ENCODE measurements at places on chromosomes 3 and 15.

GRCh38 chr15:86016750-86017149, 62.9 kb upstream of the AGBL1 start:
- no peak for DNase-seq

DNA sequence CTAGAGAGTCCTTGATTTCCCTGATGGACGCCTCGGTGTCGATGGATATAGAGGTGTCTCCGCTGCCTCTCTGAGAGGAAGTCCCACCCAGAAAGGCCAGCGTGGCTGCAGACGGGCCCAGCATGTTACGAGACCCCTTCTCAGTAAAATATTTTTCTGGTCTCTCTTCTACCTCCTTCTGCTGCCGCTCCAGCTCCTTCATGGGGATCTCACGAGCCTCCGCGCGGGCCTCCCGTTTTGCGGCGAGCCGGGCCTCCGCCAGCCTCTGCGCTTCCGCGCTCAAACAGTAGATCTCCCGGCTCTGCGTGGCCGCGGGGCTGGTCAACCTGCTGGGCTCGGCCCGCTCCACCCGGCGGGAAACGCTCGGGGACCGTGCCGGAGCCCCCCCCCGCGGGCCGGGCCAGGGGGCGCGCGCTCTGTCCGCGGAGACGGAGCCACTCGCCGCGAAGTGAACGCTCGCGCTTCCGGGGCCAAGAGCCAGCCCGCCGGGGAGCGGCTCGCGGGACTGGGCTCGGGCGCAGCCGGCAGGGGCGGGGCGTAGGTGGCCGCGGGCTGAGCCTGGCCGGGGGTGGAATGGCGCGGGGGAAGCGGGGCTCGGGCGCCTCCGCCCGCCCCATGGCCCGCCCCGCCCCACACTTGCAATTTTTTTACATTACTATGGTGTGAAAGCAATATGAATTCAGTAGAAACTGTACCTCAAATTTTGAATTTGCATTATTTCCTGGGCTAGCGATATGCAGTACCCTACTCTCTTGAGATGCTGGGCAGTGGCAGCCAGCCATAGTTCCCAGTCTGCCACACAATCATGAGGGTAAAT, 10.2 kb upstream of the KCNMB3 start:
- peak; percentile 34 for DNase-seq

DNA sequence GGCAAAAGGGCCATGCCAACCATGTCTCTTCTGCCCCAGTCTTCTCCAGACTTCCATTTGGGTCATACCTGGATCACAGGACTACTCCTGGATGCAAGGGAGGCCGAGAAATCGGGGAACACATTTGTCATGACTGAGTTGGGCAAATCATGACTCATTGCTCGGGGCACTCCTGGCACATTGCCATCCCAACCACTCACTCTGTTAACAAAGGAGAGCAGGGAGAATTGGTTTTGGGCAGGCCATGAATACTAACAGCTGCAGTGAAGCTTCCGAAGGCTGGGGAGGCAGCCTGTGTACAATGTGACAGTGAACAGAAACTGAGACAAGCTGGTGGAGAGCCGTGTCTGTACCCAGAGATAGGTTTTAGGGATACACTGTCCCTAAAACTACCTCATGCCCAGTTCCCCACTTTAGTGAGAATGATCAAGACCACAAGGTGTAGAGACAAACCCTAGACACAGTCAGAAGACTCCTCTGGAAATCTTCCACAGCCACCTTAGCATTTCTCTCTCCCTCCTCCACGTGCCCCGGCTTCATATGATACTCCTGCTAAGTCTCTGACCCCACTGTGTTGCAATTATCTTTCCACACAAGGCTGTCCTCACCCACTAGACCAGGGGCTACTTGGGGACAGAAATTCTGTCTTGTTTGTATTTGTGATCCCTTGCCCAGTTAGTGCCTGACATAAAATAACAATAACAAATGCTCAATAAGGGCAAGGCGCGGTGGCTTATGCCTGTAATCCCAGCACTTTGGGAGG, 10.5 kb upstream of the BUB1B start:
- peak; percentile 22 for DNase-seq

- no peak for DNase-seq
Observed at GRCh38 chr3:8778475-8778874, 9.1 kb upstream of the OXTR start.

- no peak for DNase-seq
Observed at GRCh38 chr15:101129851-101130380, 121.9 kb downstream of the CHSY1 start.

- no peak for DNase-seq
Observed at GRCh38 chr3:193813501-193813830, 220.5 kb downstream of the OPA1 start.

DNA sequence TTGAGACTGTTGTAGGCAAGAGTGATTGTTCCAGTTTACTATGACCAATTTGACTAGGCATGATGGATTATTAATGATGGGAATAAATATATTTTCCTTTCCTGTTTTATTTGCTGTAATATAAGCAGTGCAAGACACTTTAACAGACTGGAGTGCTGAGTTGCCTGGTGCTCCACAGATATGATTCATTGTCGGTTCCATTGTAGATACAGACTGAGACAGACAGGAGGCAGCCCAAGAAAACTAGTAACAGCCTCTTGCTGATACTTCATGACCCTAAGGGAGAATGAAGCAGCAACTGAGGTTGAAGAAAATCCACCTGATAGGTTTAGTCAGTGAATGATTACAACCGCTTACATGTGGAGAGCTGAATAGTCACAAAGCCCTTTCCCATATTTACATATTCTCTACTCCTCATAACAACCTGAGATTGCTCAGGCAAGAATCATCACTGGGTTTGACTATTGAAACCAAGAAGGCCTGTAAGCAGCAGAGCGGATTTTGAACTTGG, 235.1 kb upstream of the TPRG1 start:
- peak; percentile 40 for DNase-seq

DNA sequence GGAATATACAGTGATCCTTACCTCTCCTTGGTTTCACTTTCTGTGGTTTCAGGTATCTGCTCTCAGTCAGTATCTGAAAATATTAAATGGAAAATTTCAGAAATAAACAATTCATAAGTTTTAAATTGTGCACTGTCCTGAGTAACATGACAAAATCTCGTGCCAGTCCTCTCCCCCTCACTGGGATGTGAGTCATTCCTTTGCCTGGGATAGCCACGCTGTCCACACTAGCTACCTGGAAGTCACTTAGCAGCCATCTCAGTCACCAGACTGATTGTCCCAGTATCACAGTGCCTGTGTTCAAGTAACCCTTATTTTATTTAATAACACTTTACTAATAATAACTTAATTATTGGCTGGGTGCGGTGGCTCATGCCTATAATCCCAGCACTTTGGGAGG, 15.3 kb upstream of the KLHL25 start:
- DNase-seq = no peak

DNA sequence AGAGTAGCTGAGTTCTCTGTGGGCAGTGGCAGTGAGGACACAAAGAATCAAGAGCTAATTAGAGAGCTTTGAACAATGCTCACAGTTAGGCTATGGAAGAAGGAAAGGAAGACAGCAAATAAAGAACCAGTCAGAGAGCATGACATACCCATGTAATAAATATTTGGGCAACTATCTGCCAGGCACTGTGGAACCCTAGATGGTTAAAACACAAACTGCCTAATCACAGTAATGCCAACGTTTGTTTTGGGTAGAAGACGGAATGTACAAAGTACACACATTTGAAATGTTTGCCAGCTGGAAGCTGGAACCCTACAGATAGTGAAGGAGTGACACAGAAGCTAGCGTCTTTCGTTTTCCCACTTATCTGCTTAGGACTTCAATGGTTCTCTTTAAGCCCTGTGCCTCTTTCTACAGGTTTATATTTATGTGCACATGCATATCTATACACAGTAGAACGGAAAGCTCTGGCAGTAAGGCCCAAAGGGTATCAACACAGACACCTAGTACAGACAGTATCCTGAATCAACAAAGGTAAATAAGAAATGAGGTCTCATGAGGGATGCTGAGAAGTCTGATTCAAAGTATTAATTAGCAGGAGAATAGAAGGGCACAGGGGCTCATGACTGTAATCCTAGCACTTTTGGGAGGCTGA, 44.6 kb downstream of the ANKRD28 start:
- no peak for DNase-seq

- DNase-seq = no peak
Observed at GRCh38 chr3:17664923-17665322, 77.5 kb downstream of the TBC1D5 start.

- no peak for DNase-seq
Observed at GRCh38 chr15:96959501-96959900, 629.0 kb downstream of the NR2F2 start.

- no peak for DNase-seq
Observed at GRCh38 chr3:151673974-151674373, 59.8 kb upstream of the AADACL2 start.

DNA sequence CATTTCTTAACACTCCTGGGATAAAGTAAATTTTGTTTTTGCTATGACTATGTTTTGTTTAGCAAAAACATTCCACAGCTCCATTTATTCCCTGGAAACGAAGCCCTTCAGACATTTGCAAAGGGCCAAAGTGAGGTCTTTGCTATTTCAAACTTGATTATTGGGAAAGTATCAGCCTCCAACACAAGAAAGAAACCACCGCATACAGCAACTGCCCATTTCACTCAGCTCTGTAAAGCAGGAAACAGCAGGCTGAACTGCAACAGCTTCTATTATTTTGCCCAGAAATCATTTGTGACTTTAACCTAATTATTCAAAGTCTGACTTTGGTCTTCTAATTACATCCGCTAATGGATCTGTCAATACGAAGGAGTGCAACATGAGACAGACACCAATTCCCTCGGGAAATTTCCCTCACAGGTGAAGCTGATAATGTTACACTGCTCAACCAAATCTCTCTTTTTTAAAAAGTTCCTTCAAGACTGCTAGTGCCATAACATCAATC, 72.1 kb downstream of the RFTN1 start:
- no peak for DNase-seq

DNA sequence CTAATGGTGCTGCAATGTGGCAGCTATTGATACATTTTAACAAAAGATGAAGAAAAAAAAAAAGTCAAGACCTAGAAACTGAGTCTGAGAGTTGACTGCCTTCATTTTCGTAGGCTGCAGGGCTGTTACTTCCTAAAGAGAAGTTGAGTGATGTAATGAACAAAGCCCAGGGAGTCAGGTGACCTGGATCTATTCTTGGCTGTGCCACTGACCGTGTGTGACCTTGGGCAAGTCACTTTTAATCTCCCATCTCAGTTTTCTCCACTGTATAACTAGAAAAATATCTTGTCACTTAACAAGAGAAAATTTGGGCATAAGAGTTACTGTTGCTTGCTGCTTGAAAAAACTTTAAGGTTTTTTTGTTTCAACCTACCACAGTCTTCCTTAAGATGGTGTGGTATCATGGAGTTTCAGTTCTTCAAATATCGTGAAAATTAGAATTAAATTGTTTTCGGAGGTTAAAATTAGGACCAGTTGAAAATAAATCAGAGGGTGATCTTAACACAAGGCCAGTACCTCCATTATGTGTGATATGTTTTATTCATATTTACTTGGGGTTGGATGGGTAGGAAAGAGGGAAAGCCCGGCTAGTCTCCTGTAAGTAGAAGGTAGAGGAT, 5.8 kb downstream of the FMN1 start:
- DNase-seq = no peak

DNA sequence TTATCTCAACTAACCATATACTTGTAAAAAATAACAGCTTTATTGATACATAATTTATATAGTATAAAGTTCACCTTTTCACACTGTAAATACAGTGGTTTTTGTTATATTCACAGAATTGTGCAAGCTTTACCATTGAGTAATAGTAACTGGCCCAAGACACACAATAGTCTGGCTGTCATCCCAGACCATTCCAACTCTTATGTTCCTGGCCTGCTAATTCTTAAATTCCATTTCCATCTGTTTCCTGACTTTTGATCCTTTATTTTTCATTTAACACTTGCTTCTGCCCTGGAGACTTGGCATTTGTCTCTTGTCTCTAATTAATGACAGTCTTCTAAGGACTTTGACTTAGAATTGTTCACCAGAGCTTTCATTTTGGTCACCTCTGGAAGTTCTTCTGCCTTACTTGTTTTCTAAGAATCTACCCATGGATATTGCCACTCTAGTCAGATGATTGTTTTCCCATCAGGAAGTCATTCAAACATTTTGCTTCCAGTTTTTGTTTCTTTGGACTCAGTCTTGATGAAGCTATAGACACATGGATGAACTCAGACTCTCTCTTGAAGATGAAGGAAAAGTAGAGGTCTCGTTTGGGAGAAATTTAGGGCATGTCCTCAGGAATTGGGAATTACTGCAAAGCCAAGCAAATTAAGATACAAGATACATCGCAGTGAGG, 27.2 kb upstream of the PLSCR4 start:
- peak; percentile 71 for DNase-seq

- DNase-seq = no peak
Observed at GRCh38 chr3:42265059-42265991, 660 bp downstream of the CCK start.

- peak; percentile 38 for DNase-seq
Observed at GRCh38 chr3:106425026-106425425, 556.2 kb upstream of the CBLB start.

- no peak for DNase-seq
Observed at GRCh38 chr3:55305696-55306485, 181.2 kb downstream of the WNT5A start.

DNA sequence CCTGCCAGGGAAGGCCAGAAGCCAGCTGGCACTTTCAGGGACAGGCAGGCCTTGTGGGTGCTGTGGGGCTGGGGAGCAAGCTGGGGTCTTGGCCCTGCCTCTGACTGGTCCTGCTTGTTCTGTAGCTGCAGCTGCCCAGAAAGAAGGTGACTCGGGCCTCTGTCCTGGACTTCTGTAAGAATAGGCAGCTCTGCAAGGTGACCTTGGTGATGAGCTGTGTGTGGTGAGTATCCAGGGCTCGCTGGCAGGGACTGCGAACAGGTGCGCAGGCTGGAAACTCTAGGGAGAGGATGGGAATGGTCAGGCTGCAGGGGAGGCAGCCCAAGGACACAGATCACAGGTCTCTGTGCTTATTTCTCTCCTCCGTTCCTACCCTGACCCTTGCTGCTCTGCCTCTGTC, 31.2 kb downstream of the SLC22A14 start:
- no peak for DNase-seq

GRCh38 chr3:64530434-64531049, 157.3 kb downstream of the ADAMTS9 start:
- peak; percentile 56 for DNase-seq

GRCh38 chr3:187212196-187212545, 14.9 kb downstream of the RTP1 start:
- no peak for DNase-seq

DNA sequence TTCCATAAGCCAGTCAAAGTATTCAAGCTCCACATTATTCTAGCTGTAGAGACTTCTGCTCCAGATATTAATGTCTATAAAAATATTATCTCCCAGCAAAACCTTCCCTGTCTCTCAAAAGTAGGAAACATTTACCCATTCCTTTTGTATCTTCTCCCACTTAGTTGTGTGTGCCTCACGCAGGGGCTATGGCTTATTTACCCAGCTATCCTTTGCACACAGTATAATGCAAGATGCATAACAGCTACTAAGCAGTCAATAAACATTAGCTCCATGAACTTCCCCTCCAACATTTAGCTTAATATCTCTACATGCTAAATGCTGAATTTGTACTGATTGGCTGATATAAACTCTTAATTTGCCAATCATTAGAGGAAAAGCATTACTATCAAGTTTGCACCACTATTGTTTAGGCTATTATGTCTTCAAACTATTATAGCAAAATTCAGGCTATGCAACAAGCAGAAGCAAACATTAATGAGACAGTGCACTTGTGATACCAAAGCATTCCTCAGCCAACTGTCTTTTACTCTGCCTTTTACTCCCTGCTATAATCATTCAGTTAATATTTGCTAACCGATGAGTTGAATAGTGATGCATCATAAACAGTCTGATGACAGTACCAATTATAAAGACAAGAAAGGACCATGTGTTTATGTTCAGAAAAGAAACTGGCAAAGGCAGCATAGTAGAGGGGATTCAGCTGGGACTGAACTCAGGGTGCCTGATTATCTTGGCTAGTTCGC, 81.2 kb downstream of the PLCH1 start:
- no peak for DNase-seq

GRCh38 chr15:48775546-48775945, 35.3 kb downstream of the CEP152 start:
- DNase-seq = no peak
